ENCODE measurements at places on chromosomes 16 and 17.
A peak's percentile ranks its signal among the peaks of the same experiment; 100 is the strongest.

DNA sequence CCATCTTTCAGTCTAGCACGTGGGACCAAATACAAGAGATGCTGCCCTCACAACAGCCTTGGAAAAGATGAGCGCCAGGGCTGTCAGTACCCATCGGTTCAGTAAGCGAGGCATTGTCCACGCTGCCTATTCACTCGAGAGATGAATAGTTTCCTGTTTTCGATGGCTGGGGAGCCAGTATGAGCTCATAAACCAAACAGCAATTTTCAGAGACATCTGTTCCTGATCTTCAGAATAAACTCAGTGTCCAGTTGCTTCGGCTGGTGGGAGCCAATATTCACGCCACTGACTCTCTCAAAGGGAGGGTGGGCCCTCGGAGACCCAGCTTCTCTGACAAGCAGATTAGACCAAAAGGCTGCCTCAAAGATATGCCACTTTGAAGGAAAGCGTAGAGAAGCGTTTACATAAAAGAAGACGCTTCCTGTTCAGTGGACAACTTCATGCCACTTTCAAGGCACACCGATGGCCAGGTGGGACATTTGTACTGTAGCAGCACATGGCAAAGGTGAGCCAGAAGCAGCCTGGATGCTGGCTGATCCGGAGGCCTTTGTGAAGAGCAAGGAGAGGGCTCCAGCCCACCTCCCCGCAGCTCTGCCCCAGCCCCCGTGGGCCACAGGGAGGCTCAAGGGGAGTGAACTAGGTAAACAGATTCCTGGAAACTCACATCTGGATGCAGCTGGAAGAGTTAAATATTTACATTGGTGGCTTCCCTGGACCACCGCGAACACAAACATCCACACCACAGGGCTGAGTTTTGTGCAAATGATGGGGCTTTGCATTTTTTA, 6.0 kb downstream of the TIMM22 start:
- DNase-seq = peak; percentile 60

DNA sequence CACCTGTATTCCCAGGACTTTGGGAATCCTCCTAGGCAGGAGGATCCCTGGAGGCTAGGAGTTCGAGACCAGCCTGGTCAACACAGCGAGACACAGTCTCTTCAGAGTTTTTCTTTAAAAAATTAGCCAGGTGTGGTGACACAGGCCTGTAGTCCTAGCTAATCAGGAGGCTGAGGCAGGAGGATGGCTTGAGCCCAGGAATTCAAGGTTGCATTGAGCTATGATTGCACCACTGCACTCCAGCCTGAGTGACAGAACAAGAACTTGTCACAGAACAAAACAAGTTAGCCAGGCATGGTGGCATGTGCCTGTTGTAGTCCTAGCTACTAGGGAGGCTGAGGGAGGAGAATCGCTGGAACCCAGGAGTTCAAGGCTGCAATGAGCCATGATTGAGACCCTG, 24.8 kb downstream of the ANKRD40 start:
- DNase-seq = no peak

DNA sequence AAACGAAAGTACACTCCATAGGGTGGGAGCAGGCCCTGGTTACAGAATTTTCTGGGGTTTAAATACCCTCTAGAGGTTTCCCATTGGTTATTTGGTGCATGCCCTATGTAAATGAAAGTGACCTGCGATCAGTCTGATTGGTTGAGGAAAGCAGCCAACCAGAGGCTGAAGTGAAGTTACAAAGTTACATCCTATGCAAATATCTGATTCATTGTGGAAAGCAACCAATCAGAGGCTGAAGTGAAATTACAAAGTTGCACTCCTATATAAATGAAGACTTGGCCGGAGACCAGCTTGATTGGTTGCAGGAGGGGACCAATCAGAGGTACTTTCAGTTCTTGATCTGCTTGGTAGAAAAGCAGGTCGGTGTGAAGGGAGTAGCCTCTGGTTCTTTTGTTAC, 24.4 kb downstream of the NAA60 start:
- DNase-seq = no peak

- DNase-seq = no peak
Observed at GRCh38 chr16:49543631-49543946, 170.0 kb downstream of the C16orf78 start.

DNA sequence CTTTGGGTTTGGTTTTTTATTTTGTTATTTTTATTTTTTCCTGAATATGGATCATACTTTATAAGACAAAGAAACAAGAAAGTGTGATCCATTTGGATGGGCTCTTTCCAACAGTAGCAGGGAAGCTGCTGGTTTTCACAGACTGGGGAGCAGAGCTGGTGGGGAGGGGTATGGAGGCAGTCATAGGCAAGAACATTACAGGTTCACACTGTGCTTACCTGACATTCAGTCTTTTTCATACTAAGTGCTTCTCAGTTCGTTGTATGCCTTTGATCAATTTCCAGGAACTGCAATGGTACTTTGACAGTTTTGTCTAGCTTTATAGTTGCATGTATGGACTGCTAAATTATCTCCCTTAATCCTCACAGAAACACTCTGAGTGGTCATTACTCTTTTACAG, 27.7 kb downstream of the BEAN1 start:
- no peak for DNase-seq

DNA sequence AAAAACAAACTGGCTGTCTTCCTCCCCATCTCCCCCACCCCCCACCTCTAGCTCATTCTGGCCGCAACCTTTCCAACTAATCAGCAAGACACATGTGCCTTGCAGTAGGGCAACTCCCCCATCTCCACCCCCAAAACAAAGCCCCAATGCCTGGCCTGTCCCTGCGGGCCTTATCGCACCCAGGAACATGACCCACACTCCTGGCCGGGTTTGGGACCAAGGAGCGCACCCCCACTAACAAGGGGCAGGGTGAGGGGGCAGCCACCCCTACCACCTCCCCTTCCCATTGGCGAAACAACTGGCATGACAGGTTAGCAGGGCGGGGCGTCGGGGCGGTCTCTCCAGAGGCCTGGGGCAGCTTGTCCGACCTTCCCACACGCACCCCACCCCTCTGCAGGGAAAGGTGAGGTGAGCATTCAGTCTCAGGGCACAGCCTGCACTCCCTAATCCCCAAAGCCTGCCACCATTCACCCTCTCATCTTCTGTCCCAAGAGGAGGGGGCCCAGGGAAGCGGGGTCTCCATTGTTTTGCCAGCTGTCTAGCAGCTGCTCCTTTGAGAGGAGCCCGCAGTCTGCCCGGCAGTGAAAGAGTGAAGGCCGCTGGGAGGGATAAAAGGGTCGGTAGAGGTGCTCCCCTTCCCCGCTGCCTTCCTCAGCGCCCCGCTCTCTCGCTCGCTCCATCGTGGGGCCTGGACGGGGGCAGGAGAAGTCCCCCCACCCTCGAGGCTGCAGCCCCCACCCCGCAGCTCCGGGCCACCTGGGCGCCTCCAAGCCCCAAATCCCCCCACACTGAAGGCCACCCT, 765 bp downstream of the MYO18A start:
- no peak for DNase-seq

DNA sequence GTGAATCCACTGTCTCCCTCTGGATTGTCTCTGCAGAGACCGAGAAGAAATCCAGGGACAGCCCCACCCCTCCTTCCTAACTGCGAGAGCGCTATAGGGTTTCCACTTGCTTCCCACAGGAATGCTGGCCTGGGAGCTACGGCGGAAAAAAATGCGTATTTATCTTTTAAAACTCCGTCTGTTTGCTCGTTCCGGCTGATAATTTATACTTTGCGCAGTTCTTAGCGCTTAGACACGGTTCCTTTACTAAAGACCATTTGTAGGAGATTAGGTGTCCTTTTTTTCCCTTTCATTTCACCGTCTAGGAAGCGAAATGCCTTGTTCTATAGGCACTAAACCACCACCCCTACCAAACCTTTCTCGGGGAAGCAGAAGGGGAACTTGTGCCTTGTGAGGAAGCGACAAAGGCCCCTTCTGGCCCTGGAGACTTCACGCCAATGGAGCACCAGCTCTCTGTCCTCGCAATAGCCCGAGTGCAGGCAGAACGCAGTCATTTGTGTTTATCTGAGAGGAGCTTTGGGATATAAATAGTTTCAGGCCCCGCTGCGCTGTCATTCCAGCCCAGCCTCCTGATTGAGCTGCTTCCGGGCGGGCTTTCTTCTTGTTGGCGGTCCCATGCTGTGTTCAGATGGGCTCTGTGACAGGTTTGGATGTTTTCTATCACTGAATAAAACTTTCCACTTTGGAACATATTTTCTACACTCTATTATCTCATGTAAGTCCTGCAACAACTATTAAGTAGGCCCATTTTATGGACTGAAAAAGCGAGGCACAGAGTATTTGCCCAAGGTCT, 791 bp upstream of the SUPT4H1 start:
- no peak for DNase-seq

- DNase-seq = no peak
Observed at GRCh38 chr17:4768298-4768697, 3.4 kb upstream of the TM4SF5 start.
